ENCODE measurements at places on chromosomes 4 and X.

GRCh38 chrX:134443020-134443419 is 16.9 kb upstream of the HPRT1 start:
- no peaks in the 10 kb centered on the region for H3K36me3 ChIP-seq
- no peak overlapping the region for H3K27ac ChIP-seq
- DNase-seq = no peak
- no peak overlapping the region for H3K4me3 ChIP-seq
- no peaks in the 10 kb centered on the region for H3K27me3 ChIP-seq
- no peaks in the 10 kb centered on the region for H3K4me1 ChIP-seq

DNA sequence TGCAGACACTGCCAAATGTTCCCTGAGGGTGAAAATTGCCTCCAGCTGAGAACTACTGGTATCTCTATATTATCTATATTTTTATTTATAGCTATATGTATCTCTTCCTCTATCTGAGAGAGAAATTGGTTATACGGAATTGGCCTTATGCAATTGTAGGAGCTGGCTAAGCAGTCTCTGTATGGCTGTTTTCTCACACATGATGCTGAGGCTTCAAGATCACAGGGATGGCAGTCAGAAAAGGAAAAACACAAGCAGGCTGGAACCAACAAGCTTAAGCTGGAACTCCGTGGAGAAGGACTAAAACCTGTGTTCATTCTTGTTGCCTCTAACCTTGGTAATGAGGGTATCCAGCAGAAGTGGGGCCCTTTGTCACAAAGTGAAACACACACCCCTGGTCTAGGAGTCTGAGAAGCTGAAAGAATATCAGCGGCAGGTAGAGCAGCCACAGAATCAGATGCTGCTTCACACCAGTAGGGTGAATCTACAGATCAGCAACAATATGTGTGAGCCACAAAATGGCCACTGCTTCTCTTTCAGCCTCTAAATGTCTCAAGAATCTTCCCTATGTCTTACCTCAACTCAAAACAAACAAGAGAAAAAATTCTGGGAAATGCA is 166.5 kb upstream of the PPP1R2C start:
- H3K27ac ChIP-seq = no peak overlapping the region
- no peak overlapping the region for H3K4me3 ChIP-seq

DNA sequence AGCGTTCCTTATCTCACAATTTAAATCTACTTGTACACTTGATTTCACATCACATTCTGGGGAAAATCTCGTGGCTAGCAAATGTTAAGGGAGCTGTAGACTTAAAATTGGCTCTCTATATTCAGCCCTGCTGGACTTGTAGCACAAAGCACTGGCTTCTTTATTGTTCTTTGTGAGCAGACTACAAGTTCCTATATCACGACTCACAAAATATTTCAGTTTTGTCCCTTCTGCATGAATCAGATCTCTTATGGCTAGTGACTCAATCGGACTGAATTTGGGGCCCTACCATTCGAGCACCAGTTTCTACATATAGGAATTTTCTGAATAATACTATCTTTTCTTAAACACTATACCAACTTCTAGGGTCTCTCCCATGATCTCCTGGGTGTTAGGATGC is 390.1 kb downstream of the ADAM29 start:
- no peak overlapping the region for H3K4me3 ChIP-seq
- H3K27me3 ChIP-seq = no peaks in the 10 kb centered on the region
- no peaks in the 10 kb centered on the region for H3K4me1 ChIP-seq
- DNase-seq = no peak

DNA sequence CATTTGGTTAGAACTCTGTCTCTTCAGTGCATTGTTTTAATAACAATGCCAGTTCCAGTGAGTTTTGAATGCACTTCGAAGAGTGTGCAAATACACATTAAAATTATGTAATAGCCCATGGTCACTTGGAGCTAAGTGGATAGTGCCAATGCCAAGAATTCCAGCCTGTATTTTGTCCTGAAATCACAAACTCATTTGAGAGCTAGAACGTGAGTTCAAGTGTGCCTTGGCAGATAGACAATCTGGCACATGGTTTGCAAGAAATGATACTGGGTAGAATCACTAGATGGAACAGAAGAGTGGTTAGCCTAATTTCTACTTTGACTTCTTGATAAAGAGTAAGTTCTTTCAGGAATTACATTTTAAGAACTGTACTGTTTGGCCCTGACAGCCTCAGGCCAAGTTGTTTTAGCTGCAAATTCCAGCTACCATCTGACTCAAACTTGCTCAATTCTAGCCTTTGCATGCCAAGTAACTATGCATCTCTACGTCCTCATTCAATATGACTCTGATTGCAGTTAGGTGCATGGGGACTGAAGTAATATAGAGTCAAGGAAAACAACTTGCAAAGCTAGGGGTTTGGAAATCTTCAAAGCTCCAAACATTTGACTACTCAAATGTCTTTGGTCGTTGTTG is 131.9 kb upstream of the SMIM31 start:
- H3K36me3 ChIP-seq = no peaks in the 10 kb centered on the region
- no peak overlapping the region for H3K4me3 ChIP-seq
- H3K27ac ChIP-seq = no peak overlapping the region
- no peak for DNase-seq
- H3K4me1 ChIP-seq = no peaks in the 10 kb centered on the region

GRCh38 chr4:17613761-17614415 is 553 bp upstream of the MED28 start:
- no peak for DNase-seq
- H3K36me3 ChIP-seq = peaks cover 17% of the 10 kb centered on the region
- H3K27me3 ChIP-seq = no peaks in the 10 kb centered on the region
- H3K4me3 ChIP-seq = peak overlapping the region; percentile 80
